ENCODE measurements at places on chromosomes 6 and 20. TPM values are rescaled to one million over a fixed set of nuclear protein-coding genes. Genes with fewer than 3 reads are reported as not detected.

Gene HLA-G
- 0.33 TPM for total RNA-seq

Gene PPP1R3D
- 6.8 TPM for total RNA-seq

Gene FAM209B
- not detected for total RNA-seq

Gene TSPO2
- total RNA-seq, result not detected

Gene MOG
- total RNA-seq, result not detected

Gene KCNG1
- 53.0 TPM for total RNA-seq

Gene YTHDF1
- 36.4 TPM for total RNA-seq

Gene KCNK16
- total RNA-seq, result not detected

Gene DOK5
- total RNA-seq, result 0.17 TPM

Gene DEFB110
- not detected for total RNA-seq

Gene SIGLEC1
- not detected for total RNA-seq

Gene TRIM10
- not detected for total RNA-seq

Gene ECT2L
- total RNA-seq, result under 0.01 TPM

Gene OTOR
- total RNA-seq, result not detected

Gene CITED2
- 39.0 TPM for total RNA-seq

Gene PGC
- total RNA-seq, result not detected

Gene SNRPB
- 216 TPM for total RNA-seq

Gene PCK1
- total RNA-seq, result not detected

Gene SLC35F1
- not detected for total RNA-seq

Gene KHDC1
- 0.71 TPM for total RNA-seq

Gene GPX5
- total RNA-seq, result not detected

Gene OR2B6
- total RNA-seq, result not detected

Gene CCDC170
- not detected for total RNA-seq

Gene GZF1
- total RNA-seq, result 13.2 TPM

Gene SYNDIG1
- total RNA-seq, result 5.7 TPM

Gene SOX18
- not detected for total RNA-seq

Gene CRIP3
- total RNA-seq, result 0.50 TPM

Gene AKAP12
- total RNA-seq, result 87.8 TPM

Gene FRS3
- total RNA-seq, result 1.3 TPM

Gene LCA5
- total RNA-seq, result 20.0 TPM

Gene BMP7
- total RNA-seq, result 2.0 TPM

Gene RNF182
- not detected for total RNA-seq

Gene MYLK2
- under 0.01 TPM for total RNA-seq

Gene PDYN
- not detected for total RNA-seq

Gene RHAG
- total RNA-seq, result not detected

Gene BHLHE23
- not detected for total RNA-seq

Gene CFB
- 7.9 TPM for total RNA-seq

Gene ADGRF5
- total RNA-seq, result 1.5 TPM

Gene HLA-DQA2
- total RNA-seq, result not detected

Gene CTAGE9
- not detected for total RNA-seq

Gene FKBP5
- total RNA-seq, result 60.7 TPM

Gene ACSS2
- total RNA-seq, result 103 TPM

Gene TRIM31
- not detected for total RNA-seq

Gene NOTCH4
- 0.45 TPM for total RNA-seq

Gene OOEP
- 0.17 TPM for total RNA-seq
